ENCODE measurements at places on chromosomes 11 and 22.

GRCh38 chr22:25402501-25403283, 161.8 kb upstream of the GRK3 start:
- DNase-seq = no peak

- DNase-seq = no peak
Observed at GRCh38 chr11:110972640-110973039, 260.4 kb upstream of the ARHGAP20 start.

GRCh38 chr11:30254307-30255298, 23.8 kb downstream of the FSHB start:
- no peak for DNase-seq

- DNase-seq = no peak
Observed at GRCh38 chr22:44143579-44143978, 37.1 kb upstream of the PARVG start.

DNA sequence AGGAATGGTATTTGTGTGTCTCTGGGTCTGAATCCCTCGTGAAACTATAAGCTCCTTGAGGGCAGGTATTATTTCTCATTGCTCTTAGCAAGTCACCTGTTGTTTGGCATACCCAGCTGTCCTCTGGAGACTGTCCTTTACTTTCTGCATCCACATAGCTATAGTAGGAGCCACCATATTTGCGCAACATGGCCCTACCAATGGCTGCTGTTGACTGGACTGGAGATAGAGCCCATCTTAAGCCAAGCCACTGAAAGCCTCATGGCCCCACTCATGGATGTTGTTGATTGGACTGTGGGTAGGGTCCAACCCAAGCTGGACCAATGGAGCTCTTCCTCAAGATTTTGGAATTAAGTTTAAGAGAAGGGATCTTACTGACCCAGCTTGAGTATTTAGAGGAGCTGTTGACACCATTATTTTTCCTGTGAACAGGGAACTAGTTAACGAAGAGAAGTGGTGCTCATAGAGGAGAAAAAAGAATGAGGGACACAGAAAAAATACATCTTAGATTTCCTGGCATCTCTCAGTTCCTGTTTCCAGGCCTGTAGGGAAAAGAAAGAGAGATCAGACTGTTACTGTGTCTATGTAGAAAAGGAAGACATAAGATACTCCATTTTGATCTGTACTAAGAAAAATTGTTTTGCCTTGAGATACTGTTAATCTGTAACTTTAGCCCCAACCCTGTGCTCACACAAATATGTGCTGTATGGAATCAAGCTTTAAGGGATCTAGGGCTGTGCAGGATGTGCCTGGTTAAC, 47.2 kb downstream of the LRRC74B start:
- DNase-seq = no peak

DNA sequence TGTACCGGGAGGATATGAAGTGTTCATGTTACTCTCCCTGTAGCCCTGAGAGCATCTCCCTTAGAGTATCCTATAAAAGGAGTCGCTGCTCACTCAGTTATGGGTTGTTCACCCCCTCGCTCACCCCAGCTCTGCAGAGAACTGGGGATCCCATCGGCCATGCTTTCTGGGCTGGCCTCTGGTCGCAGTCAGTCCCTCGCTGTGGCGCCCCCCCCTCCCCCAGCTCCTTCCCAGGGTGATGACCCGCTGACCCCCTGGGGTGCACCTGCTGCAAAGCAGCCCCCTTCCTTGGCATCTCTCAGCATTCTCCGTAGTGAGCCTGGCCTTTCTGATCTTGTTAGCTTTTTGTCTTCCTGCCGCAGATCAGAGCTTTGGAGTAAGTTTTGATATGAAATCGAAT, 10.3 kb upstream of the PARVG start:
- no peak for DNase-seq

DNA sequence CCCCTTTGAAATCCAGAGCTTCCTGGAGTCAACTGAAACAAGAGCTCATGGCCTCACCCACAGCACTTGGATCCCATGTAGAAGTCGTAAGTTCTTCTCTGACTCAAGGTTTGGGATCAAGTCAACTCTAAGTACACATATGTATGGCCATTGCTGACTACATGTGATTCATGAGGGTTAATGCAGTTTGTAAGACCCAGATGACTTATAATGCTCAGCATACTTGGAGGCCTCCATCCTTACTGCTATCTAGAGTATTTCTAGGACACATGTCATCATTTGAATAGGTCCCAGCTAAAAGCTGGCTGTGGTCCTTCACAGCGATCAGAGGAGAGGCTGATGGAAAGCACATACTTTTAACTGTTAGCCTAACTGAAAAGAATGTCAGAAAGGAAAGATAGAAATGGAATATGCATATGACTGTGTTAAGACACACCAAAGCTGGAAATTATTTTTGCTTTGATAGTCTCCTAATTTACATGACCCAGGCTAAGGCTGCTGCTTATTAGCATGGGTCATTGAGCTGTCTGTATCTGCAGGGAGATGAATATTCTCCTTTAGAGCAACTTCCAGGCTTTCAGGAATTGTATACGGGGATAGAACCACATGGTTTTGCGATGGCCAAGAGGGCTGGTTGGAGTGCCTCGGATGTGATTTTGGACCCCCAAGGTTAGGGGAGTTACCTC, 76.3 kb downstream of the NTM start:
- DNase-seq = no peak

GRCh38 chr11:106917973-106918372, 100.3 kb downstream of the GUCY1A2 start:
- DNase-seq = no peak

- no peak for DNase-seq
Observed at GRCh38 chr11:85977751-85978160, 91.1 kb downstream of the PICALM start.

DNA sequence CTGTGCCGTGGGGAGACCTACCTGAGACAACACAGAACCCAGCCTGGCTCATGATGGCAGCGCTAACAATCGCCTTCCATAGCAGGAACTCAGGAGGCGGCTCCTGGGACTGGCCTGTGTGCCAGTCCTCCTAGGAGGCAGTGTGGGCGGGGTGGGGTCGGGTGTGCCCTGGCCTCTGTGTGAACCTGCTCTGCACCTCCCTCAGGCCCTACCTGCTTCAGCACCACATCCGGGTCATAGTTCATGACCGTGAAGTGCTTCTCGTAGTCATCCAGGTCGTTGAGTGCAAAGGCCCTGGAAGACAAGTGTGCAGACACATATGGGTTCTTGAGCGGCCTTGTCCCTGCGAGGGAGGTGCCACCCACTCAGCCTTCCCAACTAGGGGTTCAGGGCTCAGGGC, 15.3 kb downstream of the TTLL12 start:
- DNase-seq = no peak

DNA sequence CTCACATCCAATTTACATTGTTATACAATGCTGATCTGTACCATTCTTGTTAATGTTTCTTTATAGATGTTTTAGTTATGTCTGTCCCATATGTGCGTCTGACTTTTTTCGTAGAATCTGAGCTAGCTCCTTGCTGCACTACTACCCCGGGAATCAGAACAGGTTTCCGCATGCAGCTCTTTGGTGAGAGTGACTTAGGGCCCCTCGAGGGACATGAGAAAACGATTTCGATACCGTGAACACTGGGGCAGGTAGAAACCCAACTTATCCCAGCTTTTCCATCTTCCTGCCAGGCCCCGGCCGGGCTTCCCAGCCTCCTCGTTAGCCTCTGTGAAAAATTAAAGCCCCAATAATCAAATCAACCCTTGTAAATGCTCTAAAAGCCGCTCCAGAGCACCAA, 23.4 kb upstream of the PKNOX2 start:
- no peak for DNase-seq

- DNase-seq = no peak
Observed at GRCh38 chr22:17832665-17833064, 58.4 kb upstream of the BID start.
